ENCODE measurements at places on chromosomes 13 and 19.
A peak's percentile ranks its signal among the peaks of the same experiment; 100 is the strongest.

DNA sequence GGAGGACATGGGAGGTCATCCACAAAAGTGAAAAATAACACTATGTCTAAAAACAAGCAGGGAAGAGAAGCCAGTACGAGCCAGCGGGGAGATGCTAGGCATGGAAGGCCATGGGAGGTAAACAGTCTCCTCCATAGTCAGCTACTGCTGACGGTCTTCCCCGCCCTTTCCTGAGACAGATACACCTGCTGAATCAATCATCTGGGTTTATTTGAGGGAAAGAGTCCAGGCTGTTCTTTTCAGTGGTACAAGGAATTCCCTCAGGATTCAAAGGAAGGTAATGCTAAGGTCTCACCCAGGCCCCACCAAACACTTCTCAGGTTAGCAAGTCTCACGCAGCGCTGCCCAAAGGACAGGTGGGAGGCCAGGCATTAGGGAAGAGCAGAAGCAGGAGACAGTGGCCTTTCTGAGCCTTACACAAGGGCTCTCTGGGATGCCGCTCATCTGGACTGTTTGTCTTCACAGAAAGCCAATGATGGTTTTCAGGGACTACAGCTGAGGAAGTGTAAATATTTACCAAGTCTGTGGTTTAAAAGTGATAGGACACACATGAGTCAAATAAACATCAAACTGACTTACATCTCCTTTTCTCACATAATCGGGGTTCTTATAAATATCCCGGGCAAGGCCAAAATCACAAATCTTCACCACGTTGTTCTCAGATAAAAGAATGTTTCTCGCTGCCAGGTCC lies 173.9 kb downstream of the FLT1 start:
- peak overlapping the region; percentile 95 for H3K27ac ChIP-seq
- peaks cover 30% of the 10 kb centered on the region for H3K36me3 ChIP-seq
- H3K27me3 ChIP-seq, result no peaks in the 10 kb centered on the region
- no peak for DNase-seq

GRCh38 chr13:76913898-76914297 lies 27.7 kb upstream of the KCTD12 start:
- H3K36me3 ChIP-seq, result no peaks in the 10 kb centered on the region
- no peak for DNase-seq
- peaks cover 14% of the 10 kb centered on the region for H3K4me1 ChIP-seq
- peaks cover 7% of the 10 kb centered on the region for H3K27me3 ChIP-seq

- no peak within 1 kb of the TSS for H3K27ac ChIP-seq
- no peak for DNase-seq
- H3K27me3 ChIP-seq, result peaks cover 9% of the 10 kb centered on the region
- H3K4me3 ChIP-seq, result no peak within 1 kb of the TSS
- peaks cover 14% of the 10 kb centered on the region for H3K4me1 ChIP-seq
Measured at GRCh38 chr19:10339380-10339960, at the start of gene ICAM3. ICAM3 (minus strand) TSS chr19:10339624; CDS start chr19:10339614, 10 bp downstream.

DNA sequence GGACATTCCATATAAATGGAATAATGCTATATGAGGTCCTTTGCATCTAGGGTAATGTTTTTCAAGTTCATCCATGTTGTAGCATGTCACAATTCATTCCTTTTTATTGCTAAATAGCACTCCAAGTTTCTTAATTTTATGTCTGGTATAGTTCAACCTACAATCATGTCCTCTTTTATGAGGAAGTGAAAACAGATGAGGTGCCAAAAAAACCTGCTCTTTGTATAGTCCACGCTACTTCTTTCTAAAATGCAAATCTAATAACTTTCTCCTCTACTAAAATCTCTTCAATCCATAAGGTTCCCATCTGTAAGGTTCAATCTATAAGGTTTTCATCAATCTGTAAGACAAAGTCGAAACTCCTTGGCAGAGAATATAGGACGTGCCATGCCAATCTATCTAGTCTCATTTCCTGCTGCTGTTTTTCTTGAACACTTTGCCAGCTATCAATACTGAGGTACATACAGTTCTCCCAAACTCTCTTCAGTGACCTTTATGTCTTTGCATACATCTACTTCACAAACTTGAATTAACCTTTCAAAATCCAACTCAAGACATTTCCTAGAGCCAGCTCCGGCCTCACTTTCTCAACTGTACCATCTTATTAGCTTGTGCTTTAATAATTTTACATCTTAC lies 33.7 kb downstream of the INTS6 start:
- peaks cover 38% of the 10 kb centered on the region for H3K4me1 ChIP-seq
- no peak overlapping the region for H3K27ac ChIP-seq
- no peak overlapping the region for H3K4me3 ChIP-seq
- no peak for DNase-seq
- no peaks in the 10 kb centered on the region for H3K27me3 ChIP-seq

DNA sequence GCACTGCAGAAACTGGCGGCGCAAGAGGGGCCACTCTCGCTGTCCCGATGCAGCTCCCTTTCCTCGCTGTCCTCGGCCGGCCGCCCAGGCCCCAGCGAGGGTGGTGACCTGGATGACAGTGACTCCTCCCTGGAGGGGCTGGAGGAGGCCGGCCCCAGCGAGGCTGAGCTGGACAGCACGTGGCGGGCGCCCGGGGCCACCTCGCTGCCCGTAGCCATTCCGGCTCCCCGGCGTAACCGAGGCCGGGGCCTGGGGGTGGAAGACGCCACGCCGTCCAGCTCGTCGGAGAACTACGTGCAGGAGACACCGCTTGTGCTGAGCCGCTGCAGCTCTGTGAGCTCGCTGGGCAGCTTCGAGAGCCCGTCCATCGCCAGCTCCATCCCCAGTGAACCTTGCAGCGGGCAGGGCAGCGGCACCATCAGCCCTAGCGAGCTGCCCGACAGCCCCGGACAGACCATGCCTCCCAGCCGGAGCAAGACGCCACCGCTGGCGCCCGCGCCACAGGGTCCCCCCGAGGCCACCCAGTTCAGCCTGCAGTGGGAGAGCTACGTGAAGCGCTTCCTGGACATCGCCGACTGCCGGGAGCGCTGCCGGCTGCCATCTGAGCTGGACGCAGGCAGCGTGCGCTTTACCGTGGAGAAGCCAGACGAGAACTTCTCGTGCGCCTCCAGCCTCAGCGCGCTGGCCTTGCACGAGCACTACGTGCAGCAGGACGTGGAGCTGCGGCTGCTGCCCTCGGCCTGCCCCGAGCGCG lies 12.4 kb downstream of the C19orf25 start:
- peaks cover 6% of the 10 kb centered on the region for H3K27me3 ChIP-seq
- H3K36me3 ChIP-seq, result no peaks in the 10 kb centered on the region
- no peak for DNase-seq
- no peak overlapping the region for H3K4me3 ChIP-seq

DNA sequence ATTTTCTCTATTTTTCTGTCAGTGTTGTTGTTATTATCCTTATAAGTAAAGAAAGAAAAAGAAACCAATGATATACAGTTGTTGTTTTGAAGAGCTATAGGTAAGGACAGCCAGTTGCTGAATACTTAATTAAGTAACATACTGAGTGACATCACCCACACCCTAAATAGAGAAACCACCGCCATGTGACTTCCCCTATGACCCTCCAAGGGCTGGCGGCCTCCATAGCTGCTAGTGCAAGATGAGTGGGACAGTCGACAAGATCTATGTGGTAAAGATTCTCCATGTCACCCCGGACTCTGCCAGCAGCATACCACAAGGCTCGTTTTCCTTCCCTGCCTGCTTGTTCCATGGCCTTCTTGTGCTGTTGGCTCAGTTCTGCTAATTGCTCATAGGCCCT lies 221.1 kb downstream of the DNAJC15 start:
- peaks cover 73% of the 10 kb centered on the region for H3K4me1 ChIP-seq
- no peaks in the 10 kb centered on the region for H3K27me3 ChIP-seq
- 0 out of 2 replicates have a peak overlapping the region, but pooled peaks have one; percentile 54 for H3K4me3 ChIP-seq
- peak overlapping the region; percentile 90 for H3K27ac ChIP-seq
- peaks cover 5% of the 10 kb centered on the region for H3K36me3 ChIP-seq
- no peak for DNase-seq

DNA sequence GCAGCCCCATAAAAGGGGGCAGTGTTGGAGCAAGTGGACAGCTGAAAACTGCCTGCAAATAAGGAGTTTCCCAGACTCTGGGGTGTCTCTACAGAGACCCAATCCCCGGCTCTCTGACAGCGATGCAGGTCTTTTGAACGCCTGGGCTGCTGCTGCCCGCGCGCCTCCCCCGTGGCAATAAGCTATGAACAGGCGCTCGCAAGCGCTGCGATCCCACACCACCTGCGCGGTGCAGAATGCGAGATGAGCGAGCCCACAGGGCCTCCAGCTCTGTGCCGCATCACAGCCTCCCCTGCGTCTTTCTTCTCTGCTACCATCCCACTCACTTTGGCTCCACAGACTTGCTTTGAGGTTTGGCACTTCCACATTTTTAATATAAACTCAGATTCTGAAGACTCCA lies 62.3 kb downstream of the KCTD15 start:
- H3K36me3 ChIP-seq, result no peaks in the 10 kb centered on the region
- no peak for DNase-seq
- no peak overlapping the region for H3K4me3 ChIP-seq
- H3K4me1 ChIP-seq, result no peaks in the 10 kb centered on the region
- peaks cover 5% of the 10 kb centered on the region for H3K27me3 ChIP-seq
- H3K27ac ChIP-seq, result no peak overlapping the region

GRCh38 chr19:19405971-19406877 lies 749 bp downstream of the GATAD2A start:
- H3K27ac ChIP-seq, result peak overlapping the region; percentile 97
- peak; percentile 30 for DNase-seq
